ENCODE measurements at places on chromosomes 5 and 9.

GRCh38 chr5:102296178-102296817 lies at the start of gene SLCO4C1:
TSS of gene SLCO4C1 (minus strand) at chr5:102296284. CDS start at chr5:102296262, 22 bp downstream.
- DNase-seq = peak; percentile 63

- DNase-seq = no peak
Measured at GRCh38 chr5:11105696-11106095, 344.7 kb upstream of the DAP start.

DNA sequence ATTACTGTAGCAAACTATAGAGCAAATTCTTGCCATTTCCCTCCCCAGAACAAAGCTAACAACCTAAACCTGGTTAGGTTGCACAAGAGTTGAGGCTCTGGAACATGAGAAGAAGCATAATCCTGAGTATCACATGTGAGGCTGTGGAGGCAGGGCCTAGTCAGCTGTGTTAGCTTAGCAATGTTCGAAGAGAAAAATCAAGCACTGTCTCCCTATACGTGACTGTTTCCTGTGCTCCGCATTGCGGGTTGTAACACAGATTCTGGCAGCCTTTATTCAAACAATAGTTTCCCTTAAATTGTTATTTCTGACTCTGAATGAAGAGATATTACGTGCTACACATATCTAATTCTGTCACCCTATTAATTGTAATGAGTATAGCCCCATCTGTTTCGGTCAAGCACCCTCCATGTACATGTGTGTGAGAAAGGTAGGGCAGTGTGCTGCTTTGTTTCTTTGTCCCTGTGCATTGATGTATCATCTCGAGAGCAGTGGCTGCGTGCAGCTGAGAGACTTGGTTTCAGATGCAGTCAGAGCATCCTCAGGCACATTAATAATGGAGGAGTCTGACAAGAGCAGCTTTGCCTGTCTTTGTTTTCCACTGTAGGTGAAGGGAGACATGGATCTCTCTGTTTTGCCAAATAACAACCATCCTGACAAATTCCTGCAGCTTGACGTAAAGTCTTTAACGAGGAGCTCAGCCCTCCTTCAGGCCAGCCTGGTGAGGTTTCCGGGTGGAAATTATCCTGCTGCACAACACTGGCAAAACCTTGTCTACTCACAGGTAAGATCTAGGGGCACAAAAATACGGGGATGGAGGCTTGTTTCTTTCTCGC lies at the start of gene MINAR2:
MINAR2 (plus strand) TSS at position 523 of the 836 bp plus-strand sequence; CDS start at position 620, 97 bp downstream.
- no peak for DNase-seq

- no peak for DNase-seq
Measured at GRCh38 chr5:107673039-107673367, 2.3 kb upstream of the EFNA5 start.

DNA sequence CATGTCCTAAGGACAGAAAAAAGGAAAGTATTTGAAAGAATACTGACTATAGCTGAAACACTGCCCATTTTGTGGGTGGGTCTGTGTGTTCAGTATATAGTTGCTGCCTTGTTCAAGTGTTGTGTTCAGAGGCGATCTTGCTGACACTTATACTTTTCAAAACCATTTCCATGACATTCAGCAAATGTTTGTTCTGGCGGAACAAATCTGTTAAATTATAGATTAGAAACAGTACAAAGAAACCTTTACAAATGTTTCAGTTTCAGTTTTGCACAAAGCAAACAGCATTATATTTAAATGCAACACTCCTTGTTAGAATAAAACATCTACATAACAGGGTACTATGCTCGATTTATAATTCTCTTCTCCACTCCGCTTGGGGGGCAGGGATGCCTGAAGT lies 2276.3 kb downstream of the MAT2B start:
- DNase-seq = no peak

Measured in activated CD4-positive, alpha-beta T cell treated with anti-CD3 and anti-CD28 coated beads, Interleukin-2, amount 50 U/mL, for 1 hour (primary cell).